ENCODE measurements at places on chromosomes 16 and 17. TPM values are rescaled to one million over a fixed set of nuclear protein-coding genes. Genes with fewer than 3 reads are reported as not detected.

GRCh38 chr17:73119631-73120030 is 27.1 kb upstream of the SLC39A11 start:
- H3K4me3 ChIP-seq, result no peak overlapping the region
- no peak overlapping the region for H3K27ac ChIP-seq
- H3K27me3 ChIP-seq, result no peaks in the 10 kb centered on the region

GRCh38 chr17:50355701-50356341 is 9.9 kb downstream of the XYLT2 start:
- no peak overlapping the region for H3K27ac ChIP-seq
- peak; percentile 10 for DNase-seq
- H3K27me3 ChIP-seq, result no peaks in the 10 kb centered on the region
- H3K4me1 ChIP-seq, result no peaks in the 10 kb centered on the region
- H3K4me3 ChIP-seq, result no peak overlapping the region

DNA sequence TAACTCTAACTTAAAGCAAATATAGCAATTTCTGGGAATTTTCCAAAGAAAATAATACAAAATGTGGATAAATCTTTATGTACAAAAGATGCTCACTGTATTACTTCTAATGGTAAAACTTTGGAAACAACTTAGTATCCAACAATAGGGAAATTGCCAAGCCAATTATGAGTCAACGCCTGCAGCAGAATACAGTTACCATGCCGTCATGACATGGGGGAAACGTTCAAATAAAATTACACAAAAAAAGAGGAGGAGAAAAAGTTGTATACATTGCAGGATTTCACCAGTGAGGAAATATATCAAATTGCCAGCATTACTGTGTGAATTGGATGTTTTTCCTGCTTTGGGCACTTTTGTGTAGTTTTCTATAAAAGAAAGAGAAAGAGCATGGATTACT is 469.6 kb downstream of the SOX9 start:
- no peaks in the 10 kb centered on the region for H3K36me3 ChIP-seq
- no peak for DNase-seq
- H3K27ac ChIP-seq, result no peak overlapping the region
- peaks cover 23% of the 10 kb centered on the region for H3K27me3 ChIP-seq
- H3K4me3 ChIP-seq, result no peak overlapping the region
- no peaks in the 10 kb centered on the region for H3K4me1 ChIP-seq

DNA sequence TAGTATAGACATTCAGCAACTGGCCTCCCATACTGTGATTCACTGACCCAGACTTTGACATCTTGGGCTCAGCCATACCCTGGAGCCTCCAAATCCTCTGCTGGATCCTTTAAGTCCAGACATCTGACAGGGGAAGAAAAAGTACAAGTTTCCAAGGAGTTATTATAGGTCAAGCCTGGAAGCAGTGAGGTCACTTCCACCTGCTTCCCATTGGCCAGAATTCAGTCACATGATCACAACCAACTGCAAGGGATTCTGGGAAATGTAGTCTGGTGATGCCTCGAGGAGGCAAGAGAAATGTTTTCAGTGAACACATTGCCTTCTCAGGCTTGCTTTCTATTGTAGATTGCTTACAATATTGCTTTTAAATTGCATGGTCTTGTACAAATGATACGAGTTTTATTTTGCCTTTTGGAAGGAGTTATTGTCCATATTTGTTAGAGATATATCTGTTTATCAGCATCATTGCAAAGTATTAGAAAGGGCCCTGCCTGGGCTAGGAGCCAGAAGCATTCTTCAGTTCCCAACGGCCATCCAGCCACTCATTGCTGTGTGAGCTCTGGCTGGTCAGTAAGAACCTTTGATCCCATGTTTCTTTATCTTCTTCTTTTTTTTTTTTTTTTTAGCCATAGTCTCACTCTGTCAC is 696.9 kb downstream of the WWOX start:
- H3K27ac ChIP-seq, result no peak overlapping the region
- H3K36me3 ChIP-seq, result no peaks in the 10 kb centered on the region
- no peak for DNase-seq
- no peaks in the 10 kb centered on the region for H3K4me1 ChIP-seq

PLLP gene
- 3.8 TPM for total RNA-seq

XYLT2 gene
- 11.4 TPM for total RNA-seq
